CD4-positive, alpha-beta T cell treated with Interleukin-17A for 1 hour (primary cell): ENCODE measurements at places on chromosomes 6 and 20.

DNA sequence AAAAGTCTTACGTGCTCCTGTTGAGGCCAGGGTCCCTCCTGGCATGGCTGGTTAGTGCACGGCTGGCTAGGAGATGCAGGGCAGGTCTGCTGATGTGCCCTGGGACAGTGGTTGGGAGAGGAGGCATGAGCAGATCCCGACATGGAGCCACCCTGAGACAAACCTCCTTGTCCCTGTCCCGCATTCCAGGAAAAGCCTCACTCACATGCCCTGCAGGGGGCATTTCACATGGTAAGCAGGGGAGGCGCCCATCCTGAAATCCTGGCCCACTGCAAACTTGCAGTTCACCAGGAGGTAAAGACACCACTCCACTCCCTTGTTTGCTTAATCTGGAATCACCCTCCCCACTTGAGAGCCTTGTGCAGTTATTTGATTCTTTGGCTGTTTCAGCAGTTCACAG, 116.7 kb upstream of the SLC24A3 start:
- DNase-seq, result no peak

GRCh38 chr6:91142154-91142553, 555.3 kb upstream of the MAP3K7 start:
- no peak for DNase-seq

- no peak for DNase-seq
These were observed 300.1 kb upstream of the KCNQ5 start for GRCh38 chr6:72321788-72322187.

DNA sequence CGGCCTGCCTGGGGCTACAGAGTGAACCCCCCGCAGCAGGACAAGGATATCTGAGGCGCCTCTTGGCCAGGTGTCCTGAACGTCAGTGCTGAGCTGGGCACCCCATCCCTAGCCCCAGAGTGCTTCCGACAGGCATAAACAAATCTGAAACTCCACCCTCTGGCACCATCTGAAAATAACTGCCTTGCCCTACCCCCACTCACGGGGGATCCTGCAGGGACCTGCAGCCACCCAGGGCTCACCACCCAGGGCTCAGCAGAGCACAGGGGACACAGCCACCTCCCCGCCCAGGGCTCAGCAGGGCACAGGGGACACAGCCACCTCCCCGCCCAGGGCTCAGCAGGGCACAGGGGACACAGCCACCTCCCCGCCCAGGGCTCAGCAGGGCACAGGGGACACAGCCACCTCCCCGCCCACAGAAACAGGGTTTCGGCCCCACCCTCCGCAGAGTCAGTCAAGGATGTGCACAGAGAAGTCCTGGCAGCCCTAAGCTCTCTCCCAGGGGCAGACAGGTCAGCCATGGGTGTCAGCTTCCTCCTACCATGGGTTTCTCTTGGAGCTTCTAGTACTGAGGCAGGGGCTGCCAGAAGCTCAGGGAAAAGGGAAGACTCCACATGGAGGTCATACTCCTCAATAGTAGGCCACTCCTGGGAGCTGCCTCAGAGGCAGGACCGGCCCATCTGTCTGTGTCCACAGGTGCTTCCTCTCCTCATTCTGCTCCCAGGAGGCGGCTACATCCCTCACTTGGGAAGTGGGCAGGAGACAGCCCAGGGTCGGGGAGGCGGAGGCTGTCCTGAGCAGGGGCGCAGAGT, 4.6 kb downstream of the UCKL1 start:
- no peak for DNase-seq

- DNase-seq, result no peak
These were observed 645.6 kb downstream of the KHDRBS2 start for GRCh38 chr6:61640463-61640862.

- peak; percentile 43 for DNase-seq
These were observed 159.8 kb upstream of the GGTLC1 start for GRCh38 chr20:24148372-24148771.

GRCh38 chr6:36285797-36286196, 15.9 kb downstream of the PNPLA1 start:
- DNase-seq, result no peak

DNA sequence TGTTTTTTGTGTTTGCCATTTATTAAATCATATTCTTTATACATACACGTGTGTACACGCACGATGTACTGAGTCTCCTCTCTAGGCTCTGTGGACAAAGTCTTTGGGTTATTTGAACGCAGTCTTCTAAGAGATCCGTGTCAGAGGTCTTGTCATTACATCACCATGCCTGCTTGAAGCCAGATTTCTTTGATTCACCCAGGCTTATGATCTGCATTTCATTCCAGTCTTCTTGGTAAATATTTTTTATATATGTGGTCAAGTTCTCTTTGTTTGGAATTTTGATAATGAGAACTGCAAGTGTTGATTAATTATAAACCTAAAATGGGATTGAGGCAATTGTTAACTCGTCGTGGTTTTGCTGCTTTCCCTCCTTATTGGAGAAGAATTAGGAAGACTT, 34.6 kb downstream of the KCNS1 start:
- no peak for DNase-seq

DNA sequence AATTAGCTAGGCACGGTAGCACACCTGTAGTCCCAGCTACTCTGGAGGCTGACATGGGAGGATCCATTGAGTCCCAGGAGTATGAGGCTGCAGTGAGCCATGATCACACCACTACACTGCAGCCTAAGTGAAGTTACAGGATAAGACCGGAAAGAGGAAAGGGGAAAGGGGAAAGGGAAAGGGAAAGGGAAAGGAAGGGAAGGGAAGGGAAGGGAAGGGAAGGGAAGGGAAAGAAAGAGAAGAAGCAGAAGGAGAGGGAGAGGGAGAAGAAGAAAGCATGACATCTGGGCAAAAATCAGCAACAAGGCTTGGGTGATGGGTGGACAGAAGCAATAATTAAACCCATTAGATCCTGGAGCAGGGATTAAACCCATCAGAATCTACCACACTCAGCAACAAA, 101.7 kb upstream of the RAB32 start:
- DNase-seq, result no peak

- peak; percentile 22 for DNase-seq
These were observed 113.9 kb upstream of the ZNF217 start for GRCh38 chr20:53707371-53708055.

DNA sequence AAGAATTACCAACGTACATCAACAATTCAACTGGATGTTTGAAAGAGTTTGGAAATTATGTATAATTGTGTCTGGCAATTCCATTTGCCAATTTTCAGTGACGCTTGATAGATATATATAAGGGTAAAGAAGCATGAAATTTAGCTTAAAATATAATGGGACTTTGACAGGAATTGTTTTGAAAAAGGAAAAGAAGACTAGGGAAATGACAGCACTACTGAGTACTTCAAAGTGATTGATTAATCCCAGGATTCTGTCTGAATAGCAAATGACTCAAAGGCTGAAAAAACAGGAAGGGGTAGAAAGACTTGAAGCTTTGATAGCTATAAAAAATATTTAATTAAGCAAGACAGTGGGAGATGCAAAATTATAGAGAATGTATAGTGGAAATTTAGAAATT, 200.0 kb downstream of the KHDRBS2 start:
- no peak for DNase-seq

DNA sequence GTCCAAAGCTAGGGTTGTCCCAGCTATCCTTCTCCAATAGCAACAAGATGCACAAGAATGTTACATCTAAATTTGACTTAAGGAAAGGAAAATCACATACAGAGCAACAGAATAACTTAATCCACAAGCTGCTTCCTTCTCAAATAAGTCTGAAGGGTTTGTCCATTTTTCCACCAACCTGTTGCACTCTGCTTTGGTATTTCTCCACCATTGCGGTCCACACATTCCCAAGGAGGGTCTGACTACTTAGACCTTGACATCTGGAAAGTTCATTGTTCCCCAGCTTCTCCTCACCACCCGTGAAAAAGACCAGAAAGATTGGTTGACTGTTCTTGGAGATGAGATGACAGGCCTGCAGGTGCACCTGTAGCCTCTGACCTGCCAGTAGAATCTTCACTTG, 72.5 kb downstream of the PDSS2 start:
- DNase-seq, result no peak

DNA sequence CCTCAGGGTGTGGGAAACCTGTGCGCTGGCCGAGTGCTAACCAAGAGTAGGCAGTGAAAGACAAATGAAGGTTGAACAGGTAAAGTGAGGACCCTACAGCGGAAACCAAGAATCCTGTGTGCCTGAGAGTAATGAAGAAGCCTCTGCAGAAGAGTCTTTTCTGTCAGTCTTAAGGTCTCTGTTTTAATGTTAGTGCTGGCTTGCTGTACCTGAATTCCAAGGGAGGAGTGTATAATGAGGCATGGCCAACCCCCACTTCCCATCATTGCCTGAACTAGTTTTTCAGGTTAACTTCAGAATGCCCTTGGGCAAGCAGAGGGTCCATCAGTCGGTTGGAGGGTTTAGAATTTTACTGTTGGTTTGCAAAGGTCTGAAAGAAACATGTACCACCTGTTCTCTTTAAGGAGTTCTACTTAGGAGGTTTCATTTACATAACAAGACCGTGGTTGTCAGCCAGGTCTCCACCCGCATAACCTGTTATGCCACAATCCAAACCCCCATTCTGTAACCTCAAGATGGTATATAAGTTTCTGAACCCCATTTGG, 589 bp upstream of the PDCD2 start:
- DNase-seq, result no peak

GRCh38 chr6:43838276-43839036, 68.4 kb downstream of the VEGFA start:
- no peak for DNase-seq

DNA sequence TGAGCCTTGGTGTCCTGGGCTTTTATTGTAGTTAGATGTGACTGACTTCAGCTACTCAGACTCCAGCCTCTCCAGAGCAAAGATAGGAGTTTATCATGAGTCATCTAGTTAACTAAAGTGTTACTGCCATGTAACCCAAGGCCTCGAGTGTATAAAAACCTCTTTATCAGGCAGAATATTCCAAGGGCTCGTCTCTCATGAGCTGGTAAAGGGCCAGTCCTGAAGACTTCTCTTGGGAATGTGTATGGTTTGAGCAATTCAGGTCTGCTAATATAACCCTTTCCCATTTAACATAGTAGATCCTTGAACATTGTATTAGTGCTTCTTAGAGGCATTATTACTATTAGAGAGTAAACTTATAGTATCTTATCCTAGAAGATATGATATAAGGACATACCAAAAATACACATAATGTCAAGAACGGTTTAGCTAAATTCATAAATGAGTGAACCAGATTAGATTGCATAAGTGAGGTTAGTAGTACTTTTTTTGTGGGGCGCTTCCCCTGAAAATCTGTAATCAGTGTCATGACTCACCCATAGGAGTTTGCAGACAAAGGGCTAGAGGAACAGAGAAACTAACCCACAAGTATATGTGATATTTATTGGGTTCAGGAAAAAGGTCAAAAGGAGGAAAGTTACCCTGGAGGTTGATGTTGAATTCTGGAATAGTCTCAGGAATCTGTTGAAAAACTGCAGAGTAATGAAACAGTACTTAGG, 16.0 kb downstream of the DSE start:
- DNase-seq, result peak; percentile 21

- DNase-seq, result peak; percentile 69
These were observed 138.7 kb upstream of the SASH1 start for GRCh38 chr6:148203970-148204369.

- DNase-seq, result no peak
These were observed 81.2 kb upstream of the SASH1 start for GRCh38 chr6:148261470-148261869.

- no peak for DNase-seq
These were observed 421.3 kb downstream of the PREX1 start for GRCh38 chr20:48406498-48406897.

DNA sequence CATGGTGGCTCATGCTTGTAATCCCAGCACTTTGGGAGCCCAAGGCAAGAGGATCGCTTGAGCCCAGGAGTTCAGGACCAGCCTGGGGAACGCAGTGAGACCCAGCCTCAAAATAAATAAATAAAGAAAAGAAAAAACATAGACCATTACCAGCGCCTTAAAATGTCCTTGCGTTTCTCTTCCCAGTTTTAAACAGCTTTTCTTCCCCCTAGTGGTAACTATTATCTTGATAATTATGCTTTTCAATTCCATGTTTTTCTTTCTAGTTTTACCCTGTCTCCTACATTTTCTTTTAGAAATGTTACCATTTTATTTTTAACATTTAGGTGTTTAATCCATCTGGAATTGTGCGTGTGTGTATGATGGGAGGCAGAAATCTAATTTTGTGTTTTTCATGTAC, 24.4 kb downstream of the DNAH8 start:
- DNase-seq, result no peak

- DNase-seq, result no peak
These were observed 132.1 kb upstream of the FOXQ1 start for GRCh38 chr6:1179571-1180459.

- no peak for DNase-seq
These were observed 165.5 kb downstream of the PRKN start for GRCh38 chr6:162562041-162562440.

GRCh38 chr6:158778005-158778527, 41.1 kb downstream of the EZR start:
- DNase-seq, result no peak

DNA sequence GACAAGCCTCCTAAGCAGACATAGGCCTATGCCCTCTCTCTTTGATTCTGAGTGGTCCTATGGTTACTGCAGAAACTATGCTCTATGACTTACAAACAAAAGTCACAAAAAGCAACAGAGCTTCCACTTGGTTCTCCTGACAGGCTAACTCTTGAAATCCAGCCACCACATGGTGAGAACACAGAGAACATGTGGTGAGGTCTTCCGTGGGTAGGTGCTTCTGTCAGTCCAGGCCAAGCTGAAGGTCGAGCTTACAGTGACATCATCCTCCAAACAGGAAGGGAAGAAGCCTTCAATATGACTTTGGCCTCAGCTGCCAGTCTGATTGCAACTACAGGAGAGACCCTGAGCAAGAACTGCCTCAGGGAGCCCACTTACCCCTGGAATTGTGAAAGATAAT, 265.5 kb downstream of the TBX18 start:
- DNase-seq, result no peak

- no peak for DNase-seq
These were observed 56.0 kb downstream of the BCAS1 start for GRCh38 chr20:54014293-54014926.

- no peak for DNase-seq
These were observed 666 bp downstream of the TPD52L1 start for GRCh38 chr6:125154118-125154760.

GRCh38 chr6:89768324-89768723, 51.3 kb downstream of the MDN1 start:
- DNase-seq, result no peak

- DNase-seq, result no peak
These were observed 8.5 kb downstream of the PYGB start for GRCh38 chr20:25256226-25256859.

GRCh38 chr6:157596886-157597285, 215.9 kb downstream of the ZDHHC14 start:
- DNase-seq, result no peak

DNA sequence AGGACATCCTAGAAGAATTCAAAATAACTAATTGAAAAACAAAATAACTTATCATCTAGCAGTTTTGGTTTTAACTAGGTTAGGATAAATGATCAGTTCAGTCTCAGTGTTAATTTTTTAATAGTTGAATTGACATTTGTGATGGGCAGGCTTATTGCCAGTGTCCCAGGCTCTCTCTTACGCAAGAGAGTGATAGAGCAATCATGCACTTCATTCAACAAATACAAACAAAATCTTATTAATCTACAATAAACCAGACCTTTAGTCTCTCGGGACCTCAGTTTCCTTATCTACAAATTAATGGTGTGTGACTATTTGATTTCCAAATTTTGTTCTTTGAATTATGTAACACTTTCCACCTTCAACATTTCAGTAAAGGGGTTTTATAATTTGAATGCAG, 385.9 kb upstream of the JAG1 start:
- no peak for DNase-seq

GRCh38 chr20:56111961-56112730, 106.8 kb upstream of the CBLN4 start:
- no peak for DNase-seq
